ENCODE measurements at places on chromosomes 12 and 14. TPM values are rescaled to one million over a fixed set of nuclear protein-coding genes. Genes with fewer than 3 reads are reported as not detected.

GRCh38 chr14:34951286-34951685 lies 31.5 kb upstream of the SRP54 start:
- no peak for DNase-seq

WSCD2 gene
- total RNA-seq = not detected

DNA sequence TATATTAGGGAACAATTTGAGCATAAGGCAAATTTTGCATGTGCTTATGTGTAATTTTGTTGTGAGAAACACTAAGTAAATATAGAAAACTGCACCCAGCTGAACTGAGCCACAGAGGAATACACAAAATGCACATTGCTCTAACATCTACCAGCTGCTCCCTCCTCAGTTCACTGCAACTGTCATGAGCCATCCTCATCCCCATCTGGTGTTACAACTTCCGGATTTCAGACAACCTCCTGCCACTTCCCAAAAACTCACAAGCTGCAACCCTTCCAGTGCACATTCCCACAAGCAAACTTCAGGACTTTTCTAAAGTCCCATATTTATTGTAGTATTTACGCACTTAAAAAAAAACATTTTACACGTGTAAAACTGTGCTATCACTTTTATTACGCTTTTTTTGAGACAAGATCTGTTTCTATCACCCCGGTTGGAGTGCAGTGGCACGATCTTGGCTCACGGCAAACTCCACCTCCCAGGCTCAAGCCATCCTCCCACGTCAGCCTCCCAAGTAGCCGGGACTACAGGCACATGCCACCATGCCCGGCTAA lies 169.1 kb upstream of the TBX3 start:
- no peak for DNase-seq

- DNase-seq = no peak
Measured at GRCh38 chr14:56894591-56894991, 84.3 kb upstream of the OTX2 start.

DNA sequence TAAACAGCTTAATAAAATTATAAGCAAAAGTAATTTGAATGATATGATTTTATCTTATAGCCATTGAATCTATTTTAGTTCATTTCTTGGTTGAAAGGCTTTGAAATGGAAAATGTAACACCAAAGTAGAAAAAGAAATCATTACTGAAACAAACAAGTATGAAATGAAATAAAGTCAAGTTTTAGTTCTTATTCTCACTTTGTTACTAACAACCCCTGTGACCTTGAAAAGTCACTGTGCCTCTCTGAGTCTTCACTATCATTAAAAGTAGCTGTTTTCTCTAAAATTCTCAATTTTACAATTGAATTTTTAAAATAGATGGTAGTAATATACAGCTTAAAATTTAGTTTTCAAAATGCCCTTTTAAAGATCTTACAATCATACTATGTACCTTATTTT lies 32.4 kb upstream of the SLC17A8 start:
- DNase-seq = no peak

LALBA gene
- not detected for total RNA-seq

RFX4 gene
- total RNA-seq = not detected

DNA sequence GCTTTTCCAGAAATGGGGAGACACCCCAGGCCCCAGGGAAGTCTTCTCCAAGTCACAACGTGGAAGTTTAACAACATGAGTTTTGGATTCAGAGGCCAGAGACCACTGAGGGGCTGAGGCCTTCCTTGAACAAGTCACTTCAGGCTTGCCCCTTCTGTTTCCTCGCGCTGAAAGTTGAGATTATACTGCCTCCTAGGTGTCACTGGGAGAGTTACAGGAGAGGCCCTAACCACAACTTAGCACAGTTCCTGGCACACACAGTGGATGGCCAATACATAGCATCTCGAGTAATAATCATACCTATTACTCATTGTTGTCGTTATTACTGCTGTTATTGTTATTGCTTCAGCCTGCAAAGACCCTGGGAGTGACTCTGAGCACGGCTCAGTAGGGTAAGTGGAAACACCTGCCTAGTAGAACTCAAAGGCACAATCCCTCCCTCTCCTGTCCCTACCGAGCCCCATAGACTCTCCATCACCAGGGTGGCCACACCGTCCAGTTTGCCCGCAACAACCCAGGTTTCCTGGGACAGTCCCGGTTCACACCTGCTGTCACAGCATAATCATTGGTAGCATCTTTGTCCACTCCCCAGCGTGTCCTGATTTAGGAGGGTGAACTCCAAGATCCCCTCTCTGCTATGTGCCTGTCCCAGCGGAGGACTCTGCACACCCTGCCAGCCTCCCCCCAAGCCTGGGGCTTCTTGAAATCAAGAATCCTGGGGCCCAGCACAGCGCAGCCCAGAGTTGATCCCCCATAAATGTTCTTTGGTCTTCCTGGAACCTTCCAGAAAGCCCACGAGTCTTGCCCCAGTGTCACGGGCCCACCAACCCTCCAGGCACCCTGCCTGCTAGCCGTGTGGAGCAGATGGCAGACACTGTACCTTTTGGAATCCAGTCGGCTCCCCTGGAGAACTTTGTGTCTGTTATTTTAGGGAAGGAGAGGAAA lies 85.0 kb downstream of the SYNE3 start:
- DNase-seq = no peak

VASH1 gene
- total RNA-seq = not detected

DNA sequence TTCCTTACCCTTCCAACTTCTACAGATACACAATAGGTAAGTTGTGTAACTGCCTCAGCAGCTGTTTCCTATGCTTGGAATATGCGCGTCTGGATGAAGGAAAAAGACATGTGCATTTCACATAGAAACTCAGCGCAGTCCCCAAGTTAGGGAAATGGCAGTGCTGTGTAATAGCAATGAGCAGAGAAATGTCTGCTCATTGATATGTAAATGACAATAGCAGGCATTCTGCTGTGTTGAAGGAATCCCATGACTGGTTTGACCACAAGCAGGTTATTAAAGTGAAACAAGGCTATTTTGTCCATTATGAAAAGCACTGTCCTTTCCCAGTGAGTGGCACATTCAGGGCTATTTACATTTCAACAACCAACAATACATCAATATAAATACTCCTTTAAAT lies 106.6 kb downstream of the BTG1 start:
- no peak for DNase-seq

GRCh38 chr12:105399428-105400081 lies 69.1 kb downstream of the C12orf75 start:
- DNase-seq = no peak

DNA sequence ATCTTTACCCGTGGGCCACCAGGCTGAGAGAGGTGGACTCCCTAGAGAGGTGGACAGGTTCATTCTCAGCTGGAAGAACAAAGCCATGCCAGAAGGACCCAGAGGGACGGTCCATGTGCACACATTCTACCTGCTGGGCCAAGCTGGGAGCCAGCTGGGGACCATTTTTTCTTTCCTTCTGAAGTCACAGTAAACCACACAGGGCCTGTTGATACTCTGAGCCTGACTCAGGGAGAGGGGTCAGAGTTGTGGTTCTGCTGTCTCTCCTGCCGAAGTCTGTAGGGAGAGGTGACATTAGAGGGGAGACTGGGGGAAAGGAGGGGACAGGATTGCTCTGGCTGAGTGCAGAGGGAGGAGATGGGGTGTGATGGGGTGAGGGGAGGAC lies 148.6 kb downstream of the TSPAN9 start:
- no peak for DNase-seq

KRT80 gene
- total RNA-seq = 33.0 TPM

DNA sequence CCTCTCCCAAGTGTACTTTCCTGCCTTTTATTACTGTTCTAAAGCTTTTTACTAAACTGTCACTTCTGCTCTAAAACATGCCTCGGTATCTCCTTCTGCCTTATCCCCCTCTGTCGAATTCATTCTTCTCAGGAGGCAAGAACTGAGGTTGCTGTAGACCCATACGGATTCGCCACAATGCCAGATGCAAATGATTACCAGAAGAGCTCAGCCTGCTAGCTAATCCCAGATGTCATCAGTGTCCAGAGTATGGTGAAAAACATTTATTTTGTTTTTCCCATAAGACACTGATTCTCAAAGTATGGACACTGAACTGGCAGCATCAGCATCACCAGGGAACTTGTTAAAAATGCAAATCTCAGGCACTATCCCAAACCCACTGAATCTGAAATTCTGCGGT lies 359.3 kb downstream of the TMTC2 start:
- DNase-seq = no peak

DNA sequence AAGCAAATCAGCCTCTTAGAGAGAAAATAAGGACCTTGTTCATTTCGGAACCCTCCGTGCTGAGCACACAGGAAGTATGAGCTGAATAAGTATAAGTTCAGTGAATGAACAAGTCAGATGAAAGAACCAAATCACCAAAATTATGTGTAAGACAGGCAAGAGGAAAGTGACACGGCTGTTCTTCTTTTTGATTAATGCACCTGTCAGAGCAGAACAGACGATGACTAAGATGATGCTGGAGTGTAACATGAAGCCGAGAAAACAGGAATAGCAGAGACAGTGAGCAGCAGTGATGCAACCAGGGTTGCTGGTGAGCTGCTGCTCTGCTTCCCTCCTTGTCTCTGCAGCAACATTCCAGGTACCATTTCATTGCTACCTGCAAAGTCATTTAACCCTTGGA lies 861.1 kb downstream of the GALC start:
- DNase-seq = peak; percentile 47

GRCh38 chr12:47707355-47707754 lies 1.5 kb upstream of the RPAP3 start:
- DNase-seq = no peak

NEUROD4 gene
- total RNA-seq = not detected

GRCh38 chr14:25909045-25909747 lies 688.6 kb downstream of the NOVA1 start:
- no peak for DNase-seq

DNA sequence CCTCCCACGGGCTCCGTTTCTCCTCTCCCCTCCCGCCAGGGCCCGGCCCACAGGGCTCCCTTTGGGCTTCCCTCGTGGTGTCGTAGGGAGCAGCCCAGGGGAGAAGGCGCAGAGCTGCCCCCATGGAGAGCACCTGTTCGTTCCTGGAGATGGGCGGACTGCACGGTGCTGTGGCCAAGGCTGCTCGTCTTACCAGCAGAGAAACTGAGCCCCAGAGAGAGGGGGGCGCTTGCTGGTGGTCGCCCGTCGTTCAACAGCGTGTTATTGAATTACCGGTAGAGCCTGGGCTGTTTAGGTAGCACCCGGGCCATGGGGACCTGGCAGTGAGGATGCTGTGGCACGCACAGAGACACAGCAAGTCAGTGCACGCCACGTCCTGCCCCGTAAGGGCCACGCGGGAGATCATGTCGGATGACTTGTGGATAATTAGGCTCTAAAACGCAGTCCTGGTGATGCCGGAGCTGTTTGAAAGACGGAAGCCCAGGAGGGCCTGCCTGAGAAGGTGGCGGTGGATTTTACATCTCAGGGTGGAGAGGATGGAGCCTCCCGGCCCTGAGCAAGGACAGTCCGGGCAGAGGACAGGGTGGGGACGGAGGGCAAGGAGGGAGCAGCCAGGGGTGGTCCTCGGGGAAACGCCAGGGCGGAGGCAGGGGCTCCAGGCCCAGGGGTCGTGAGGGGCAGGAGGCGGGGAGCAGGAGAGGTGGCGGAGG lies 134.4 kb downstream of the ADGRD1 start:
- DNase-seq = no peak

SYCP3 gene
- total RNA-seq = not detected

GPRC5D gene
- total RNA-seq = not detected

DNA sequence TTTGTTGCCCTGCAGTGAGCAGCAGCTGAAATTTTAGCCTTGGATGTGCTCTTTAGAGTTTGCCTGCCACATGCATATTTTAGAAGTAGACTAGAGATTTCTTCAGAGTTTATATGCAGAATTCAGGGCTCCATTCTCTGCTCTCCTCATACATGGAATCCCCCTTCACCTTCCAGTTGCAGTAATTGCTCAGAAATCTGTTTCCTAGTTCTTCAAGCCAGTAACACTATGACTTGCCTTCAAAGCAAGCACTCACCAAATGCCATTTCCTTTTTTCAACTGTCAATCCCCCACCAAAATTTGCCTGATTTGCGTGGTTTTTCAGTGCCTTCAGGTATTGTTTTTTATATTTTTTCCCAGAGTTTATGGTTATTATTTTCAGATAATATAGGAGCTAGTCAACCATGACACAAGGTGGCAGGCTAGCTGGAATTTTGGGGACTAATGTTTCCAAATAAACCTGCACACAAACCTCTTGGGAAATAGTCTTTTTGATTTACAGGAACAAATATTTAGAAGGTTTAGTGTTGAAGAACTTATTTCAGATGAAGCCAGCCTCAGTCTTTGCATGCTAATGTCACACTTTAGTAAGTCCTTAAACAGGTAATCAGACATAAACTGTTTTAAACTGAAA lies 79.2 kb downstream of the ASCL1 start:
- no peak for DNase-seq

DNA sequence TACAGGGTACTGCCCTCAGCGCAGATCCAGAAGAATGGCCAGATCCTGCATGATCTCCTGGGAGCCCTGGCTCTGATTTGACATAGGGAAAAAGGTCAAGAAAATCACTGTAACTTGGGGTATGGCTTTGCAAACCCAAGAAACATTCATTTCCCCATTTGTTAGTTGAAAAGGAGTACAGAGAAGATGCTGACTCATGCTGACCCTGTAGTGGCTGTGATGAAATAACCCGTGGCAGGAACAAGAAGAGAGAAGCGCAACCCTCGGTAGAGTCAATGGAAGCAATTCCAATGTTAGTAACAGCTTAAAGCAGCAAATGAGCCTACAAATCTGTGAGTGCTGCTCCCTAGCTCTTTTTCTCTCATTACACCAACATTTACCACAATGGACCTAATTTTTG lies 281.6 kb upstream of the NPAS3 start:
- peak; percentile 5 for DNase-seq

DNA sequence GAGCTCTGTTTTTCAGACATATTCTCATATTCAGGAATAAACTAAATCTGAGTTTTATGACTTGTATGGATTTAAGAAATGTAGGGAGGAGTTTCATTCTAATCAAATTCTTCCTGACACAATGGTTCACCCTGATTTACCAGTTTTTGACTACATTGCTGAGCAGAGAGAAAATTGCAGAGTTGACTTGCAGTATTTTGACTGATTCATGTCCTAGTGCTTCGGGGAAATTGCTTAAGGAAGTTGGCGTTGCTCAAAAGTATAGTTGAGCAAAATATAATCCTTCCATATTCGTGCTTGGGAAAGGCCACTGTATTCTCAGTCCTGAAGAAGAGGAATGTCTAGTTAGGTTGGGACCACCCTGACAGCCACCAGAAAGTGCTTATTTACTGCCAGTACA lies 1.3 kb upstream of the TWF1 start:
- DNase-seq = no peak

DNA sequence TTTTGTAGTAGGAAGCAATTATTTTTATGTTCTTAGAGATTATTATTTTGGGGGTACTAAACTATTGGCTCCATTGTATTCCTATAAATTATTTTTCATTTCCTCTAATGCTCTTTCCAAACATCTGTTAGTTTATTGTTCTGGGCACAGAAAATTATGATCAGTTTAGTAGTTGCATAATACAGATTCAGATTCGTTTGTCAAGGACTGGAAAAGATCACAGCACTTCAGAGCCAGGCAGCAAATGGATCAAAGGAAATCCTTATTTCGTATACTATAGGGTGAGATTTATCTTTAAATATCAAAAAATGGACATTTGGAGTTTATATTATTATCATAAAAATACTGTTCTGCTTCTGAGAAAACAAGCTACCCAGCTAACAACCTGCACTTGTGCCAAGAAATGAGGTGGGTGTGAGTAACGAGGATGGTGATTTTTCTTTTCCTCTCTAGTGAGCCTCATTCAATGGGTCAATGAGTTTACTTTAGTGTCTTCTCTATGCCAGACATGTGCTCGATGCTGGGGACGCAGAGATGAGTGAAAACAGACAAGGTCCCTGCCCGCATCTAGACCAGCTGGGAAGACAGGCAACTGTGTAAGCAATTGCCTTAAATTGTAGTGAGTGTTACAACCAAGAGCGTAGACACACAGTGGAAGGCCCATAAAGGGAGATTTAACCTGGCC lies 208.6 kb upstream of the PLXNC1 start:
- DNase-seq = no peak

CELA1 gene
- total RNA-seq = not detected
